ENCODE measurements at places on chromosomes 16 and 17.

DNA sequence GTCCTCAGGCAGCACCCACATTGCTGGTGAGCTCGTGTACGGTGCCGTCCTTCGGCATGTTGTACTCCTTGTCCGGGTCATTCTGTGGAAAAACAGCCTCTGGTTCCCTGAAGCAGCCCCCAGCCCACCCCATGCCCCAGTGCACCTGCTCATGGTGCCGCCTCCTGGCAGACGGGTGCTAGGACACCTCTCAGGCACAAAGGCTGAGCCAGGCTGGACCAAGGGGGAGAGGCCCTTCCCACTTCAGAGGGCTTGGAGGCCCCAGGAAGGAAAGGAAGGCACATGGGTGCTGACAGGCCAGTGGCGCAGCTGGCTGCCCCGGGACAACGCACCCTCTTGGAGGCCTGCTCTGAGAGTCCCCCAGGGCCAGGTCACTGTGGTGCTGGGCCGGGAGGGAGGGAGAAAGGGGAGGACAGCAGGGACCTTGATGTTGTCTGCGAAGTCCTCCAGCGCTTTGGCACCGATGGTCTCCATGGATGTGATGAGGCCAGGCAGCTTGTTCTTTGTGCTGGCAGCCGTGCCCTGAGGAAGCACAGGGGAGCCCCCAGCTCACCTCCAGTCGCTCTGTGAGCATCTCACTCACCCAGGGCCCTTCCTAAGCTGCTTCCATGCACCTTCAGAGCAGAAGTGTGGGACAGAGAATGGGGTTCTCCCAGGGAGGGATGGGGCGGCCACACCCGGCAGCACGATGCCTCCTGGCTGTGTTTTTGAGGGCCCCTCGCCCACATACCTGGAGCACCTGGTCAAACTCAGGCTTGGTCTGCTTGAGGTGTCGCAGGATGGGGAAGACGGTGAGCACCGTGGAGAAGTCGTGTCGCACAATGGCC, 9.3 kb downstream of the ZACN start:
- DNase-seq, result no peak

- DNase-seq, result no peak
These were observed 14.3 kb upstream of the DYNLRB2 start for GRCh38 chr16:80526418-80527061.

DNA sequence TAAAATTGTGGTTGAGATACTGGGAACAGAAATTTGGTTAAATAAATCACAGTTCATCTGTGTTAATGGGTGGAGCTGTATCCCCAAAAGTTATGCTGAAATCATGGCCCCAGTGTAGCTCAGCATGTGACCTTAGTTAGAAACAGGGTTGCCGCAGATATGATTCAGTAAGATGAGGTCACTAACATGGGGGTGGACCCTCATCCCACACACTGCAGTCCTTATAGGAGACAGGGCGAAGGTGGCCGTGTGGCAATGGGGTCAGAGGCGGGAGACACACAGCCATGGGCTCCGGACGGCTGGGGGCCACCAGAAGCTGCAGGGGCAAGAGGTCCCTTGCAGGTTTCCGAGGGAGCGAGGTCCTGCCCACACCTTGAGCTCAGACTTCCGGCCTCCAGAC, 10.7 kb downstream of the GALNS start:
- no peak for DNase-seq

DNA sequence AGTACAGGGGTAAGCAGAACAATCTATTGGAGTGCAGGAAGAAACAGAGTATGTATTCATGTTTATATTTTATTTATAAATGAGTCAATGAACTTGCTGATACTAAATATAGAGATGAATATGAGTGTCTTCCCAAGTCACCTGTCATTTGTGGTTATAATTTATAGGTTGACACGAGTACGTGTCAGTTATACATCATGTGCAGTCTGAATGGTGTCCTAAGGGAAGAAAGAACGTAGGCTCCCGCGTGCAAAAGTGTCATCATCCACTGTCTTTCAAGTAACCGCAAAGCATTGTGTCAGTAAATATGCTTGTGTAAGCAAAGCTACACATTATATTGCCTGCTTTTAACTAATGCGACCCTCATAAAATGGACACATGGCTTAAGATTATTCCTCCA, 786.1 kb downstream of the KCNJ2 start:
- DNase-seq, result no peak

- no peak for DNase-seq
These were observed 24.5 kb downstream of the GFOD2 start for GRCh38 chr16:67694611-67695010.
